CD4-positive, alpha-beta T cell treated with Interleukin-1 beta for 1 hour (primary cell): ENCODE measurements at places on chromosomes 1 and 21.

DNA sequence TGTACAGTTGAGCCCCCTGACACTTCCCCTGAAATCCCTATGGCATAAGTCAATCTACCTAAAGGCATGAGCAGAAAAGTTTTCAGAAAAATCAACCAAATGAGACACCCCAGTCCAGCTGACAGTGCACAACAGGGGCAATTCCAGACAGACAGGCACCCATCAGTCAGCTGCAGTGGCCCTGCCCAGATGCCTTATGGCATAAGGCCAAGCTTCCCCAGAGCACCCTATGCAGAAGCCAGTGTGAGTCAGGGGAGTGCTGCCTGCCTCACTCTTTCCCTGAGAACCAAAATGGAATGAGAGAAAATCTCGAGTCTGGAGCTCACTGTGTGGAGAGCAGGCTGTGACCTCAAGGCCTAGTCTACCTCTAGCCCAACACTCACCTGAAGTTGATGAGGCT is 38.1 kb downstream of the MRAP start:
- DNase-seq, result no peak

DNA sequence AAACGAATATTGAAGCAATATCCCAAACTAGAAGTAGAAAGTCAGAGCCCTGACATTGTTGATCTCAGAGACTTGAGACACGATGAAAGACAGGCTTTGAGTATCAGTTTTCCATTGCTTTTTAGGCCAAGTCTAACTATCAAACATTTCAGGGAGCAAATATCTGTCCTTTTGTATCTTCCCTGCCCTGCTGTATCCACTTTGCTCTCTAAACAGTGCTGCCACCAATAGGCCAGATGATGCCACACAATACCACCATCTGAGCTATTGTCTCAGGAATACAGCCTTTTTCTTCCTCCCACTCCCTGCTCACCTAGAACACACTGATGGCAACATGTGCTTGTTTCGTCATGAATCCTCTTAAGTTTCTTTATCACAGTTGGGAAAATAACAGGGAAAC is 62.6 kb upstream of the SPAG17 start:
- no peak for DNase-seq

- no peak for DNase-seq
Measured at GRCh38 chr1:151626740-151627334, 15.0 kb downstream of the SNX27 start.

DNA sequence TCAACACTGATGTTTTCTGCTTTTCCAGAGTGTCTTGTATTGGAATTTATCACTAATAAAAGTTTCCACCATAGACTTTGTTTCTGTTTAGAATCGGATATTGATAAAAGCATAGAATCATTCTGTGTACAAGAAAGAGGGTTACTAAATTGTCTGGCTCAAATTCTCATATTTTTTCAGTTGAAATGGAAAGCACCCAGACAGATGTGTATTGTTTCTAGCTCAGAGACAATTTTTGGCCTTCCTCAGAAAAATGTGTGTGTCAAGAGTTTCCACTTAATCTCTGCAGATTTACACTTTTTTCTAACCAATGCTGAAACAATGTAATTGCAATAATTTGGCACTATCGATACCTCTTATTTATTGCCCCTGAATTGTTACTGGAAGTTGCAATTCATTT is 20.2 kb downstream of the LHX9 start:
- DNase-seq, result no peak

DNA sequence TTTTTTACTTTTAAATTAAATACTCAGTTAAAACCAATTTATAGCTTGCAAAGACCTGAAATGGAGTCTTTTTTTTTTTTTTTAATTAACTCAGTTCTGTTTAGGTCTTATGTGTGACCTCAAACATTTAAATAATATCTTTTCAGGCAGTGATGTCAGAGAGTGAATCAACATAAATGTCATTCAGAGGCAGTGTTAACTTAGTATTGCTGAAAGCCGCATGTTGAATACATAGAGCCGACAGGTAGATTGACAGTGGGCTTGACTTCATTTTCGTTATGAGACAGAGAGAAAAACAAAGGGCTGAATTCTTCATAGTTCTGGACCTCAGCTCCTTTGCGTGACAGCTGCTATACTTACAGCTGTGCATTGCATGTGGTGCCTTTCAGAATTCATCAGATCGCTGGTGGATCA is 51.5 kb downstream of the PRDM2 start:
- no peak for DNase-seq

DNA sequence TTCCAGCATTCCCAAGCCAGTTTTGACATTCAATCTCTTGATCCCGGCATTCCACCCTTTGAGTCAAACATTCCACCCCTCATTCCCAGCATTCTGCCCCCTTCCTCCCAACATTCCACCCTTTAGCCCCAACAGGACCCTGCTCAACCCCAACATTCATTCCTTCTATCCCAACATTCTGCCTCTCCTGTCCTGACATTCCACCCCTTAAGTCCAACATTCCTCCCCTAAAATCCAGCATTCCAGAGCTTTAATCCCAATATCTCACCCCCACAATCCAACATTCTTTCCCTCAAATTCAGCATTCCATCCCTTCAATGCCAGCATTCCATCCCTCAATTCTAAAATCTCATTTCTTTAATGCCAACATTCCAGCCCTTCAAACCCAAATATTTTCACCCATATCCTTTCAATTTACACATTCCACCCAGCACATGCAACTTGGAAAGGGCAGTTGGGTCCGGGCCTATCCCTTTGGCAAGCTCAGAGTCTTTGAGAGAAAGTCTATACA is 22.9 kb downstream of the DDX20 start:
- DNase-seq, result no peak

- no peak for DNase-seq
Measured at GRCh38 chr1:160221089-160221488, 15.9 kb downstream of the PEA15 start.

DNA sequence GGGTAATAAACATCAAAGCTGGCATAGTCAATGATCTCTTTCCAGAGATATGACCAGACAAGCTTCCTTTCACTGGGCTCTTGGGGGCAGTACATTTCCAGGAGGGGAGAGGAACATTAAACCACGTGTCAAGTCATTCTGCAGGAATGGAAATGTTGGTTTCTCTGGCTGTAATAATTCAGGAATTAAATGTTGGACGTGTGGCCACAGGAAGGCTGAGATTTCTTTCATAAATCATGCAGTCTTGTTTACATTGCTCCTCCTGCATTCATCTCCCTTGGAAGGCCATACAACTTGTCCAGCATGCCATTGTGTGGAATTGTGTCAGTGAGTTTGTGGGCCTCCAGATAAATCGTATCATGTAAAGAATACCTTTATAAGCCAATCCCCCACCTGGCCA is 259.2 kb downstream of the ADGRL2 start:
- DNase-seq, result no peak

DNA sequence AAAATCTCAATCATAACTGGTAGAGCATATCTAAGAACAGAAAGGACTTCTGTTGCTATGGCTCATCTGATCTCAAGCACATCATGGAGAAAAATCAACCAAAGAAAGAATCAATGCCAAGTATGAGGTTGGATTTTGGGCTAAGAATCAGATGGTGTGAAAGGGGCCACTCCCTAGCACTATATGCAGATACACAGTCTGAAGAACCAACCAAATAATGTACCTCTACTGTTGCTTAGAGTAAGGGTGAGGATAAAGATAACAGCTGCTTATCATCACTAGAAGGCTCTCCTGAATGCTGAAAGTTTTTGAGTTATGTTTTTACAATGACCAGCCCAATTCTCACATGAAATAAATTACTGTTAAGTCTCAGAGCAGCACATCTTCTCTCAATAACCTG is 35.6 kb downstream of the ST7L start:
- no peak for DNase-seq

GRCh38 chr1:236287356-236287755 is 5.6 kb upstream of the ERO1B start:
- DNase-seq, result no peak

- DNase-seq, result no peak
Measured at GRCh38 chr1:224331326-224331725, 1.4 kb upstream of the NVL start.

DNA sequence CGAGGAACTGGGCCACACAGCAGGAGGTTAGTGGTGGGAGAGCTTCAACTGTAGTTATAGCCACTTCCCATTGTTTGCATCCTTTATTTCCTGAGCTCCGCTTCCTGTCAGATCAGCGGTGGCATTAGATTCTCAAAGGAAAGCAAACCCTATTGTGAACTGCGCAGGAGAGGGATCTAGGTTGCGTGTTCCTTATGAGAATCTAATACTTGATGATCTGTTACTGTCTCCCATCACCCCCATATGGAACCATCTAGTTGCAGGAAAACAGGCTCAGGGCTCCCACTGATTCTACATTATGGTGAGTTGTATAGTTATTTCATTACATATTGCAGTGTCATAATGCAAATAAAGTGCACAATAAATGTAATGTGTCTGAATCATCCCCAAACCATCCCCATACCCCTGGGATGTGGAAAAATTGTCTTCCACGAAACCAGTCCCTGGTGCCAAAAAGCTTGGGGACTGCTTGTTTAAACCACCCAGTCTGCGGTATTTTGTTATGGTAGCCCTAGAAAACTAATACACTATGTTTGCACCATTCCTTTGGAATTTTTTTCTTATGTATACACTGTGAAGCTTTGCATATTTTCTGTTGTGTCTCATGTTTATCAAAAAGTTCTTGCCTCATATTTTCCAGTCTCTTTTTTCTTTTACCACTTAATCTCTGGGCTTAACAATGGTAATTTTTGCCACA is 136.6 kb upstream of the IVNS1ABP start:
- DNase-seq, result no peak

- no peak for DNase-seq
Measured at GRCh38 chr1:18886003-18886335, 16.4 kb downstream of the ALDH4A1 start.

DNA sequence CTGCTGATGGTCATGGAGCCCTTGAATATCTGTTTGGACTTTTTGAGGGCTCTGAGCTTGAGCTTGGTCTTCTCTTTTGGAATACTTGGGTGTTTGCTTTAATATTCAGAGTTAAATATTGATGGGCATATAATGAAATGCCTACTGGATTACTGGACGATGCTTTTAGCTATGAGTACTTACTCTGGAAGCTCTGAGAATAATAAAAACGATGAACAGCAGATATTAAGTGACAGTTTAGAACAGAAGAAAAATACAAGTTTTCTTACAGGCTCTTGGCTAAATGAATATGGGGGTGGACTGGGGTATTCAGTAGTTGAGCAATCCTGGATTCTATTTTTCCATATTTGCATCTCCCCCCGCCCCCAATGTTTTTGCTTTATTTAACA is 20.7 kb downstream of the GALNT2 start:
- DNase-seq, result no peak

- no peak for DNase-seq
Measured at GRCh38 chr1:41535716-41536115, 51.2 kb upstream of the EDN2 start.

- DNase-seq, result peak; percentile 42
Measured at GRCh38 chr1:183593356-183593755, 3.1 kb upstream of the NCF2 start.

DNA sequence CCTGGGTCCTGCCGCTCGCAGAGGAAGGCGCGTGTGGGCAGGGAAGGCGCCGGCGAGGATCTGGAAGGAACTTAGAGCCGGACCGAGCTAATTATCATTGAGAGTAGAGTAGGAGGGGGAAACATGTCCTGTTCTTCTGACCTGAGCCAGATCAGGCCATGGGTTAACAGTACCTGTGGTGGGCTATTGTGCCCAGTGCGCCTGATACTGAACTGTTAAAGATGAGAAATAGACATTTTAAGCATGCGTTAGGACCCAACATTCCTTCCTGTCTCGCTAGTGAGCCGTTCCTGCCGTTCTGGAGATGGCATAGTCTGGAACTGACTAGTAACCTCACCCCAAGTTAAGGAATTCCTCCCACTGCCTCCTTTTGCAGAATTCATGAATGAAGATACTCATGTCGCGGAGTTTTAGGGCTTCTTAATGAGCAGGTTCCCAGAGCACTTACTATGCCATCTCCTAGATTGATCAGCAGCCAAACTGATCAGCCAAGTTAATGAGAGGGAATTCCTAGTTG is 870 bp downstream of the STRIP1 start:
- no peak for DNase-seq
